Stimulated activated CD8-positive, alpha-beta memory T cell treated with anti-CD3 and anti-CD28 coated beads, Interleukin-4, amount 100 ng/mL, for 1 hour (primary cell): ENCODE measurements at places on chromosomes 13 and 19.

GRCh38 chr13:77136902-77137420 is 110.0 kb upstream of the FBXL3 start:
- DNase-seq: no peak

DNA sequence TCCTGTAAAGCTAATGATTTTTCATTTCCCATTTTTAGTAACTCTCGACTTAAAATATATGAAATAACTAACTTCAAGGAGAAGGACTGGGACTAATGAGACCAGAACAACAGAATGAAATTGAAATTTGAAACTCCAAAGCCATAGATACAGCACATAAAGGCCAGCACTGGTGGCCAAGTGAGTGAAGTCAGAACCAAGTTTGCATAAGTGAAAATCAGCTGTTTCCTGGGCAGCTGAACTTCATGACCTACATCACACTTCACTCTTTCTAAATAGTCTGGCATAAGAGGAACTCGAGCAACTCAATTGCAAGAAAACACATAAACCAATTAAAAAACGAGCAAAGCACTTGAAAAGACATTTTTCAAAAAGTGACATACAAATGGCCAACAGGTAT is 84.5 kb downstream of the DCLK1 start:
- no peak for DNase-seq

GRCh38 chr19:35154525-35155406 is at the start of gene FXYD5:
TSS of gene FXYD5 (plus strand) at chr19:35154735. CDS start at chr19:35155551, 816 bp downstream.
- peak; percentile 67 for DNase-seq

DNA sequence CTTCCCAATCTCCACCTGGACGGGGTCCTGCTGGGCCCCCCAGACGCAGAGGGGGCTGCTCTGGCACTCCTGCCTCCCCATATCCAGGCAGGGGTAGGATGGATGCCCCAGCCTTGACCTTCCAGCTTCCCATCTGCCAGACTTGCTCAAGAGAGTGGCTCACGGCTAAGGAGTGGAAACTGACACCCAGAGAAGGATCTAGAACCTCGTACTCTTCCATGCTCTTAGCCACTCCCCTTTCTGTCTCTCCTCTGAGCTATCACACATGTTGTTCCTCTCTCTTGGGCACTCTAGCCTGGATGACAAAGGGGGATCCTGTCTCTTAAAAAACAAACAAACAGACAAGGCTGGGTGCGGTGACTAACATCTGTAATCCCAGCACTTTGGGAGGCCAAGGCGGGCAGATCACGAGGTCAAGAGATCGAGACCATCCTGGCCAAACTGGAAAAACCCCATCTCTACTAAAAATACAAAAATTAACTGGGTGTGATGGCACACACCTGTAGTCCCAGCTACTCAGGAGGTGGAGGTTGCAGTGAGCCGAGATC is 12.2 kb upstream of the FUT5 start:
- DNase-seq: no peak

- no peak for DNase-seq
These were observed 6.2 kb downstream of the SARS2 start for GRCh38 chr19:38924388-38924787.

GRCh38 chr13:107572156-107572555 is 643.2 kb downstream of the LIG4 start:
- DNase-seq: no peak

DNA sequence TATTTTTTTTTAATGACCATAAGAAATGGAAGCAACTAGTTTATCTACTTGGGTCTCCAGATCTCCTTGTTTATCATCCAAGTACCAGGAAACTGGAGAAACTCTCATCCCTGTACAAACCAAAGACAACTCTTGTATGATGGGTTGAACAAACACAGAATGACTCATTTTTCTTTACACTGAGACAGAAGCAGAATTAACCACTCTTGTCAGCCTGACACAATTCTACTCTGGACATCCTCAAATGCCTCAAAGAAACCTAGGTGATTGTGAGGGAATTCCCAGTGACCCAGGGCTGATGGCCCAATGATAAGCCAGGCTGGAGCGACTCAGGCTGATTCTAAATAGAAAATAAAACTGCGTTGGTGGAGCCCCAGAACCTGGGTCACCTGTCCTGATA is 151.5 kb downstream of the ZNF737 start:
- DNase-seq: no peak

GRCh38 chr13:111286749-111287148 is 33.7 kb upstream of the TEX29 start:
- no peak for DNase-seq

GRCh38 chr13:39039041-39039440 is 785 bp downstream of the NHLRC3 start:
- DNase-seq: no peak

GRCh38 chr13:110529522-110530311 is 31.8 kb downstream of the RAB20 start:
- DNase-seq: no peak

DNA sequence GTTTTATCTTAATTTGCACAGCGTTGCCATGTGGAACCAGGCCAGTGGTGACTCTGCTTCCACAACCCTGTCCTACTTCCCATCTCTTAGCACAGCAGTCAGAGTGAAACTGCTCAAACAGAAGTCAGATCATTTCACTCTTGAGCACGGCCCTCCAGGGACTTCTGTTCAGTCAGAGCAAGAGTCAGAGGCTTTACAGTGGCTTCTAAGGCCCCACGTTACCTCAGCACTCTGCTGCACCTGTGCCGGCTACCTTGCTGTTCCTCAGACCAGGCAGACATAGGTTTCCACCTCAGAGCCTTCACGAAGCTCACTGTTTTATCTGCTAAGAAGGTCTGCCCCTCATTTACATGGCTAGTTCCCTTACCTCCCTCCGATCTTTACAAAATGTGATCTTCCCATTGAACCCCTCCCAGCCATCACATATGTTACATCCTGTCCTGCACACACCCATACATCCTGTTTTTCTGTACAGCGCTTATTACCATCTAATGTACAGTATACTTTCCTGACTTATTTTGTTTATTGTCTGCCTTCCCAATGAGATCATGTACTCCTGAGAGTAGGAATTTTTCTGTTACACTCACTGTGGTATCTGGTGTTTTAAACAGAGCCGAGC is 41.6 kb downstream of the TM9SF2 start:
- DNase-seq: no peak

DNA sequence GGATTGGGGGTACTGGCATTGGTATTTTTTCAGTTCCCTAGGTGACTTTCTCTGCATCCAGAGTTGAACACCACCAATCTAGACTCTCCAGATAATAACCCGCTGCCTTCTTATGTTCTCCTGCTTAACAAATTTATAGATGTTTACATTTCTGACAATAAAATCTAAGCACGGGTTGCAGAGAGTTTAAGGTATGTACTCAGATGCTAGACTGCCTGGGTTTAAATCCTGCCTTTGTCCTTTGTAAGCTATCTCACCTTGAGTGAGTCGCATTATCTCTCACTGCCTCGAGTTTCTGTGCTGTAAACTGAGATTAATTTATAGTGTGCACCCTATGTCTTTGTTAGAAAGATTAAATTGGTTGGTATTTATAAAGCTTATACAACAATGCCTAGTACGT is 131.4 kb upstream of the ARGLU1 start:
- no peak for DNase-seq

GRCh38 chr19:55406826-55407549 is 600 bp downstream of the UBE2S start:
- no peak for DNase-seq

GRCh38 chr19:2413629-2414028 is 13.8 kb downstream of the TIMM13 start:
- no peak for DNase-seq

DNA sequence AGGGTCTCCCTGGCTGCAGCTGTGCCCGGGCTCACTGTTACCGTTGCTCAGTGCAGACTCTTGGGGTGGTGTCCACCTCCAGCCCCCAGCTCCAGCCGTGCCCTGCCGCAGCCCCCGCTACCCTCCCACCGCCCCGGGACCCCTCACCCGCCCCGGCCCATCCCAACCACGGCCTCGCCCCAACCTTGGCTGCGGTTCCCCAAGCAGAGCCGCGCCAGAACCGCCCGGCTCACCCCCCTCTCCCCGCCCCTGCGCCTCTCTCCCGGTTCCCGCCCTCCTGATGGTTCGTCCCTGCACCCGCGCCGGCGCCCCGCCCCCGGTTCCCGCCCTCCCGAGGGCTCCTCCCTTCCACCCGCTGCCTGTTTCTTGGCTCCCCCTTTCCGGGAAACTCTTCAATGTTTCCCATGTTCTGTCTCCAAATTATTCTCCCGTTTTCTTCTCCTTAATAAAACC is 40.3 kb downstream of the ANKRD10 start:
- no peak for DNase-seq

- DNase-seq: no peak
These were observed 23.8 kb downstream of the ZNF787 start for GRCh38 chr19:56097306-56097705.

GRCh38 chr13:109790086-109790485 is 3.7 kb upstream of the IRS2 start:
- no peak for DNase-seq

DNA sequence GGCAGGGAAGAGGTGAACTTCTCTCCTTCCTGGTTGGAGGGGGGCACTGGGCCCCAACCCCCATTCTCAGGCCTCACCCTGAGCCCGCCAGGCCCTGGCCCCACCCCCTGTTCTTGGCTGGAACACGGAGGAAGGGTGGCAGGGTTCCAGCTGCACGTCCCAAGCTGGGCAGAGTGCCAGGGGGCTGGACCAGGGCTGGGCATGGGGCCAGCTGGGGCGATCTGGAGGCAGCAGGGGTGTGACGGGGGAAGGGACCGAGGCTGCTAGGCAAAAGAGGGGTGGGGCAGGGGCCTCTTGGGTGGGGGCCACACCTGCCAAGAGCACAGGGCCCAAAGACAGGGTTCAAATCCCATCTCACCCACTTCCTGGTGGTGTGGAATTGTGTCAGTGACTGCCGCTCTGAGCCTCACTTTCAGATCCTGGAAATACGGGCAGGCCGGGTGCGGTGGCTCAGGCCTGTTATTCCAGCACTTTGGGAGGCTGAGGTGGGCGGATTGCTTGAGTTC is 2.2 kb downstream of the HIF3A start:
- DNase-seq: no peak
